ENCODE measurements at places on chromosomes 3 and 15.

GRCh38 chr3:131047582-131047981 is 20.9 kb downstream of the NEK11 start:
- DNase-seq = no peak

- DNase-seq = no peak
Observed at GRCh38 chr15:68536331-68537095, 42.3 kb upstream of the CORO2B start.

- DNase-seq = no peak
Observed at GRCh38 chr3:39150148-39150802, 3.1 kb downstream of the CSRNP1 start.

GRCh38 chr3:11019116-11019819 is 26.7 kb downstream of the SLC6A1 start:
- no peak for DNase-seq

GRCh38 chr3:37935290-37935668 is 55.3 kb upstream of the VILL start:
- no peak for DNase-seq

DNA sequence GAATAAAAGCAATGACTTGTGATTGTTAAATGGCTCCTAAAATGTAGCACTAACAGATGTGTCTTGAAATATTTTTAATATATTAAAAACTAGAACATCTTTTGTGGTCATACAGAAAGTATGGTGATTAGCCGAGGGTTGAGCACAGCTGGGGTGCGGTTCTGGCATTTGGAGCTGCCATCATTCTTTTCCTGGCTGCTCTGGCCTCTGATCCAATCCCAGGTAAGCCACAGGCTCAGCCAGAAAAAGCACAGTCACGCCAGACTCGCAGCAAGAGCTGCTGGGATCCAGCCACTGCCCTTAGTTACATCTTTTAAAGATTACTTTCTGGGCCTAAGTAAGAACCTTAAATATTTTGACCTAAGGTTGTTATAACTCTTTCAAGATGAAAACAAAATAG is 196.8 kb downstream of the PLCL2 start:
- DNase-seq = no peak

- DNase-seq = no peak
Observed at GRCh38 chr3:131081224-131081623, 54.5 kb downstream of the NEK11 start.

DNA sequence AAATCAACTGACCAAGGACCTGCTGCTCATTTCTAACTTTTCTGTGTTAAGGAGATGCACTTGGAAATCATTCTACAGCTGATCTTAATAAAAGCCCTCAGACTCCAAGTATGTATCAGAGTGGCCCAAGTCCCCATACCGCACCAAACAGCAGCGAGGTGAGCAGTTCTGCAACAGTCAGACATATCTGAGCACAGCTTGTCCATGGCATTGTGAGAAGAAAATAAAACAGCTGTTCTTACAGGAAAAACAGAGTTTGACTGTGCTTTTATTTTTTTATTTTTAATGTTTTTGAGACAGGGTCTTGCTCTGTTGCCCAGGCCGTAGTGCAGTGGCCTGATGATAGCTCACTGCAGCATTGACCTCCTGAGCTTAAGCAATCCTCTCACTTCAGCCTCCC is 131.8 kb downstream of the ADAMTS9 start:
- no peak for DNase-seq

DNA sequence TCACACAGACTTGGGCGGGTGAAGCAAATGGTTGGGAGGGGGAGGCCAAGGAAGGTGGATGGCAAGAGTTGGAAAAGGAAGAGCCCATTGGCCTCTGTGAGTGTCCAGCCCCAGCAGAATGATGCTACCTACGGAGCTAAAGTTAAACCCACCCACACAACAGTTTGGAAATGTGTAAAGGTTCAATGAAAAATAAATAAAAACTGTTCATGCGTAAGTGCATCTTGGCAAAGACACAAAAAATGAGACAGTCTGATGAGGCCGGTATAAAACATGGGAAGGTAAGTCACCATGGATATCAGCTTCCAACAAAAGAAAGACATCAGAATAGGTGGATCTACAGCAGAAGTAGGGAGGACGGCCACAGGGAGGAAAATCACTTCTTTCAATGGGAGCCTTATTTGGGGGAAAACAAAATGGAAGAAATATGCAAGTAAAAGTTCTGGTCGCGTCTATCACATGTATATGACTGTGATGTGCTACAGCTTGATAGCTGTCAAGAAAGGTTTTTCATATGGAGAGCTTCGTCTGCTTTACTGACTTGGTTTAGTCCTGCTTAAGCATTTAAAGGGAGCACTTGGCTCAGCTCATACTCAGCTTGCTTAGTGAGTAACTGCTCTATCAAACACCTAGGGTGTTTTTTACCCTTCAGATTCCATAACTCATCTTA is 82.8 kb downstream of the TIGIT start:
- no peak for DNase-seq

DNA sequence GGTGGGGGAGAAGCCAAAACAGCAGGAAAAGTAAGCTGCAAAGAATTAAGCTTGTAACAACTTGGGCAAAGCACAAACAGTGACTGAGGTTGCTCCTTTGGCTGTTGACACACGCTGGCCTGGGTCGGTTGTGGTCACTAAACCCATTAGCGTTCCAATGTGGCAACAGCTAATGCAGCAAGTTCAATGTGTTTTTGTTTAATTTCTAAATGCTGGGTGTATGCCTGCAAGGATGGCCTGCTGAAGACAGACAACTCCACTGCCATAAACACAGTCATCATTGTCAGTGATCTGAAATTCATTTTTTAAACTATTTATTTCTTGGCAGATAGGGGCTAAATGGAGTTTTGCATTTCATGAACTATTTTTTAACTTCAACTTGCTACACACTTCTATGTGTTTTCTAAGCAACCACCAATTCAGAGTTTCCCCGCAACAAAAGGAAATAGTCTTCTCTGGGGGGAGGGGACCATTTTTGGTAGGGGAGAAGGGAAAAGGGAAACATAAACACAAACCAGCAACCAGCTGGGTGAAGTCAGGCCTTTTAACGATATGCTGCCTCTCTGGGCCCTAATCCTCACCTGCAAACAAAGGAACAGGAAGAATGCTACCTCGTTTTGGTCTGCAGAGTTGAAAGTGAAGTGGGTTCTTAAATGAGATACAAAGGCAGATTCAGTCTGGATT is 34.8 kb upstream of the WNT5A start:
- no peak for DNase-seq

GRCh38 chr3:156689608-156690007 is 15.2 kb downstream of the TIPARP start:
- DNase-seq = no peak

DNA sequence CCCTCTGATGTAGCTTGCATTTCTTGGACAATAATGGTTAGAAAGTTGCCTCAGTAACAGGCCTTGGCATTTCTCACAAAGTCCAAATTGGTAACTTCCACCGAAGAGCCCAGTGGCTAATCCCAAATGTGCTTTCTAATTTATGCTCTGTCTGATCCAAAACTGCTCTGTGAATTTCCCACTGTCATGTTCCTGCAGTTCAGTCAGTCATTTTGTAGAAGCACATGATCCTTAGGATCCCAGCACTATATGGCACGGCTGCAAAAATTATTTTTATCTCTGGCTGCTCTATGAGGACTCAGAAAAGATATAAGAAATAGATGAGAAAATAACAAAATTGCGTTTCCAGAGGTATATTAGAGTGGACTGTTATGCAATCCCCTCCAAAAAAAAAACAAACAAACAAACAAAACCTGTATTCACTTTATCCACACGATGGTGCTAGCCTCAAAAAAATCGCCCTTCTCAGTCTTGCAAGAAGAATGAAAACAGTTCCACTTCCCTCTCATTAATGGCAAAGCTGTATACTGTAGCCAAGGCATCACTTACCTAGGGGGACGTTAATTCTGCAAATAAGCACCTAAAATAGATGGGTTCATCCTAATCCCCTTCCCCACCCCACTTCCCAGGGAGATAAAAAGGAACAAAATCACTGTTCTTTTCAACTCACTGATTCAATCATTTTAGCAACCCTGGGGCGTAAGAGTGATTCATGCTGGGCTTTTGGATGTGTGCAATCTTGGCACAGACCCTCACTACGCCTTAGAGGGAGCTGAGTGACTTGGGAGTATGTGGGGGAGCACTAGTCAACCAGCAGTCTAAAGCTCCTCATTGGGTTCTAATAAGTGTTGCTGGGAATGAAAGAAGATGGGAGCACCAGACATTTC is 61.3 kb downstream of the TMCO5A start:
- no peak for DNase-seq

DNA sequence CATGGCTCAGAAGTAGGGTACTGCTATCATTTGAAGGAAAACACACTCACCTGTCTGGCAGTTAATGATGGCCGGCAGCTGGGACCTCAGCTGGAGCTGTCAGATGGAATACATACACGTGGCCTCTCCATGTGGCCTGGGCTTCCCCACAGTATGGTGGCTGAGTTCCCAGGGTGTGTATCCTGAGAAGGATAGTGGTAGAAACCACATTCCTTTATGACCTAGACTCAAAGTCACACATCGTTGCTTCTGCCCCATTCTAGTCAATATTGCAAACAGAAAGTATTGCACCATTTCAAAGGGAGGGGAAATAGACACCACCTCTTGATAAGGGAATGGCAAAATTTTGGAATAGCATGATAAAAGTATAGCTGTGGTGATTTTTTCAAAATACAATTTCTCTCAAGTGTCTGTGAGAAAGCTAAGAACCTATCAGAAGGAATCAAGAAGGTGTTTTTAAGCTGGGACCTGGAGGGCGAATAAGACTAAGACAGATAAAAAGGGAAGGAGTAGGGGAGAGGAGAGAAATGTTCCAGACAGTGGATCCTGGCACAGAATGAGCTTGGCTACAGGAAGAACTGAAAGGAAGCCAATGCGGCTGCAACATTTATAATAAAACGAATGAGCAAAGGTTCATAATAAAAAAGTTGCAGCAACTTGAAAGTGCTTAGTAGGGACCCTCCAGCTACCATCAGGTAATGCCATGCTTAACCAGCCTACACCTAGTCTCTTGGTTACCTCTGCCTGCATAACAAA is 40.1 kb upstream of the GALNT15 start:
- DNase-seq = no peak

GRCh38 chr15:69830430-69830829 is 267.3 kb downstream of the TLE3 start:
- no peak for DNase-seq
